NCI-H524 (cell line): ENCODE measurements at places on chromosomes 3 and 15.
A peak's percentile ranks its signal among the peaks of the same experiment; 100 is the strongest.

- no peak for DNase-seq
Observed at GRCh38 chr3:166889241-166889640, 490.9 kb downstream of the ZBBX start.

GRCh38 chr3:49165771-49166751, at the start of gene CCDC71:
TSS of gene CCDC71 (minus strand) at chr3:49166331. CDS start at chr3:49164208, 2,123 bp downstream.
- peak; percentile 36 for DNase-seq

DNA sequence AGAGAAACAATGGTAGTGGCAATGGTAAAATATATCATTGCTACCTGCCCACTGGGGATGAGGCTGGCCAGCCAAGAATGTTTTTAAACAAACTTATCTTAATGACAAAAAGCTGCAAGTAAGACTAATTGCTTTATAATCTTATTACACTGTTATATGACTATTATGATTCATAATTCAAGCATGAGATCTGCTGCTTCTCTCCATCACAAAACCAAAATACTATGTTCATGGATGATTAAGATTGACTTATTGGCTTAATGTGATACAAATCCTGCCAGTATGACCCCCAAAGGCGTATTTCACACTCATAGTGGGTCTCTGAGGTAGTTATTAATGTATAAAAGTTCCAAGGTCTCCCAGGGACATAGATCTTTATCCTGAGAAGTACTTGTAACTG, 52.6 kb downstream of the FBN1 start:
- no peak for DNase-seq

GRCh38 chr3:46712191-46713049, 5.2 kb downstream of the PRSS50 start:
- DNase-seq: no peak

GRCh38 chr3:109963831-109964230, 626.5 kb upstream of the DPPA4 start:
- DNase-seq: no peak

- no peak for DNase-seq
Observed at GRCh38 chr15:40427188-40427587, 13.6 kb upstream of the BAHD1 start.

DNA sequence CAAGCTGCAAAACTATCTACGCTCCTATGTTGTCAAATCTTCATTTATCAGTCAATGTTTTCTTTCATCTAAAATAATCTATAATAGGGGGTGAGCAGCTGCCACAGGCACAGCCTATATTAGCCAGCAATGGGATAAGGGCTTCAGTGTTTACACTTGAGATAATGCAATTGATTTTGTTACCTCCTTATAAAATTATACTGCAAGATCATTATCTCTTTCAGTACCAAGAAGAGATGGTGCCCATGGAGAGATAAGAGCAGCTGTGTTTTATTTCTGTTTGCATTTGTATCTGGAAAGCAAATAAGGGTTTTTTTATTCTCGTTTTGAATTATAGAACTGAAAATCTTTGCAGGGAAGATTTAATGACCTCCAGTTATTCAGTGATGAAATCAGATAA, 68.9 kb downstream of the PLD1 start:
- DNase-seq: peak; percentile 17

- peak; percentile 97 for DNase-seq
Observed at GRCh38 chr3:191592105-191592504, 131.1 kb downstream of the PYDC2 start.

DNA sequence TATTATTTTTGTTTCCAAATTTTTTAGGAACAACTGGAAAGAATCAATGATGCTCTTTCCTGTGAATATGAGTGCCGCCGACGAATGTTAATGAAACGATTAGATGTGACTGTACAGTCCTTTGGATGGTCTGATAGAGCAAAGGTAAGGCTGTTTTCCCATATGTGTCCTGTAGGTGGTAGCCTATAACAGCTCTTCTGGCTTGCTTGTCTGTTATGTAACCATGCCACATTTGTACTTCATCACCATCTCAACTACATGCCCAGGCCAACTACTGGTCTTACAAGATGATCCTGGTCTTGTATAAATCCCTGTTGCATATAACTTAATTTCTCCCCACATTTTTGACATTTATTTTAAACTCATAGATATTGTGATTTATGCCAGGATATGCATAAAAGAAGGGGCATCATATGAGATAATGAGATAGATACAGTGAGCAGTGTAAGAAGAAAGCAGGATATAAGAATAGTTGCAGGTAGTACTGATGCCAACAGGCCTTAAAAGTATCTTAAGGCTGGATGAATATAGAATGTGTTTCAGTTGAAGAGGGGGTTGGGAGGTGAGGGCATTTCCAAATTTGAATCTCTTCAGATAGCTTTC, 20.3 kb downstream of the FAM98B start:
- DNase-seq: peak; percentile 22

DNA sequence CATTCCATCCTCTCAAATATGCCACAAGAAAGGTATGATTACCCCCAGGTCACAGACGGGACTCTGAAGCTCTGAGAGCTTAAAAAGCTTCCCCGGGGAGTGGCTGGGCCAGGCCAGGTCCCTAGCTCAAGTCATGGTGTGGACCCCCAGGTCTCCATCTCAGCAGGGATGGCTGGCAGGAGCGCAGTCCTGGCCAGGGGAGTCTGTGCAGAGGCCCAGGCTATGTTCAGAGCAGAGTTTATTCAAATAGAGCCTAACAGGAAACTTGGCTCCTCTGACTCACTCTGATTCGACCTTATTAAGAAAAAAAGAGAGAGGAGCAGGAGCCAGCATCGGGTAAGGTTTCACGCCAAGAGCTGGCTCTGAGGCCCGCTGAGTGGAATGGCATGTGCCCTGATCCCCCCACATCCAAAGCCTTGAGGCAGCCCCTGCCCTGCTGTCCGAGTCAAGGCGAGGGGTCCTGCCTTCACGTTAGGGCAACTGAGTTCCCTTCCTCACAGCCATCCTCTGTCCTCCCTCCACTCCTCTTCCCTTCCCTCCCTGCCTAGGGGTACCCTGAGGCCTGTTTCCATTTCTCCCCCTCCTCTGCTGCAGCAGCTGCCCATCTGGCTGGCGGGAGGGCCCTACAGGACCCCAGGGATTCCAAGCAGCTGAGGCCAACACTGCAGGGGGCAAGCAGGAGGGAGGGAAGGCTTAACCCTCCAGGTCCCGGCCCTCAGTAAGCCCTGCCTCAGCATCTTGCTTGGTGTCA, 1.9 kb upstream of the LOXL1 start:
- DNase-seq: peak; percentile 94

GRCh38 chr3:114447545-114447944, 153.7 kb downstream of the TIGIT start:
- DNase-seq: no peak

GRCh38 chr3:106399761-106400160, 530.9 kb upstream of the CBLB start:
- DNase-seq: no peak

DNA sequence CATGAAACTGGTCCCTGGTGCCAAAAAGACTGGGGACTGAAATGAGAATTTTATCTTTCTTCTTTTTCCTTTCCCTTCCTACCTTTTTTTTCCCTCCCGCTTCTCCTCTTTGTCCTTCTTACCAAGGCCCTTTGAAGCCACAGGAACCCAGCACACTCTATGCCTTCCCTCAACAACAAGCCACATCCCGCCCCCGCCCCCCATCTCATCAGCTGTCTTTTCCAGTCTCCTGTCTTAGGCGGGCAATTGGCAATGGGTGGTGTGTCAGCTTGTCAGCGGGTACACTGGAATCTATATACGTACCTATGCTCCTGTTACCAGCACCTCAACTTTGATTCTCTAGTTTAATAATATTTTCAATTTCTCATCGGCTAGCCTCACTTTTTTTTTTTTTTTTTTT, 56.3 kb upstream of the CHD2 start:
- peak; percentile 14 for DNase-seq

GRCh38 chr15:101391981-101392640, 97.1 kb upstream of the SNRPA1 start:
- DNase-seq: no peak

GRCh38 chr15:68646696-68647095, 67.9 kb downstream of the CORO2B start:
- DNase-seq: no peak

GRCh38 chr15:66089509-66089908, 164.0 kb downstream of the MEGF11 start:
- DNase-seq: no peak

DNA sequence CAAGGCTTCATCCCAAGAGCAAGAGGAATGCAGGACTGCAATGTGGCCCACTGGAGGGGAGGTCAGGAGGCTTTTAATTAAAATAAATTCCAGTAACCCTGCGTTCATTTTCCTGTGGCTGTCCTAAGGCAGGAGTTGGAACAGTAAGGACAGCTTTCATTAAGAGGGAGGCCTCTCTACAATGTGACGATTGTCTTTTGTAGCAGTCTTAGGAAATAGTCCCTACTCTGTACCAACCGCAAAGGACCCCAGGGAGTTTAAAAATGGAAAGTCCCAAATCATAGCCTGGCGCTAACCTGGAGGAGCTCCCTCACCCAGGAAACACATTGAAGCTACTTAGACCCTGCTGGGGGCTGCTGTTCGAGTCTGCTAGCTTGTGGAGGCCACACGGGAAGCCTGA, 62.8 kb downstream of the SYNM start:
- DNase-seq: no peak

- no peak for DNase-seq
Observed at GRCh38 chr3:136602818-136603217, 149.4 kb downstream of the STAG1 start.
